ENCODE measurements at places on chromosomes 1 and 21.

DNA sequence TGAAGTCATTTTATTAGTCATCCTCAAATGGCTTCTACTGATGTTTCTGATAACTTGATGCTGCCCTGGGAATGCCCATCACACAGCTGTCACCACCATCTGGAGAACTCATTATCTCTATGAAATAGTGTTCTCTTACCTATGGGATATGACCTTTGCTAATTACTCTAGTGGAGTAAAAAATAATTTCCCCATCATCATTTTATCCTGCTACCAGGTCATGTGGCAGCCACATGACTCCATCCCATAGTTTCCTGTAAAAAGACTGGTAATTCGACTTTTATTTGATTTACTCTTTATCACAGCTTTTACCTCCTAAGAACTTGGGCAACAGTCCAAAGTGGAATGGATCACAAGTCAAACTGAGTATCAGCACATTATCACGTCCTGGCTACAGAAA, 76.1 kb upstream of the USP25 start:
- DNase-seq: peak; percentile 43

GRCh38 chr1:25705699-25706098, 89.1 kb downstream of the MAN1C1 start:
- no peak for DNase-seq

GRCh38 chr1:225921734-225922709, 2.0 kb downstream of the PYCR2 start:
- peak; percentile 99 for DNase-seq

GRCh38 chr21:41500363-41500762, 7.6 kb downstream of the TMPRSS2 start:
- DNase-seq: no peak

DNA sequence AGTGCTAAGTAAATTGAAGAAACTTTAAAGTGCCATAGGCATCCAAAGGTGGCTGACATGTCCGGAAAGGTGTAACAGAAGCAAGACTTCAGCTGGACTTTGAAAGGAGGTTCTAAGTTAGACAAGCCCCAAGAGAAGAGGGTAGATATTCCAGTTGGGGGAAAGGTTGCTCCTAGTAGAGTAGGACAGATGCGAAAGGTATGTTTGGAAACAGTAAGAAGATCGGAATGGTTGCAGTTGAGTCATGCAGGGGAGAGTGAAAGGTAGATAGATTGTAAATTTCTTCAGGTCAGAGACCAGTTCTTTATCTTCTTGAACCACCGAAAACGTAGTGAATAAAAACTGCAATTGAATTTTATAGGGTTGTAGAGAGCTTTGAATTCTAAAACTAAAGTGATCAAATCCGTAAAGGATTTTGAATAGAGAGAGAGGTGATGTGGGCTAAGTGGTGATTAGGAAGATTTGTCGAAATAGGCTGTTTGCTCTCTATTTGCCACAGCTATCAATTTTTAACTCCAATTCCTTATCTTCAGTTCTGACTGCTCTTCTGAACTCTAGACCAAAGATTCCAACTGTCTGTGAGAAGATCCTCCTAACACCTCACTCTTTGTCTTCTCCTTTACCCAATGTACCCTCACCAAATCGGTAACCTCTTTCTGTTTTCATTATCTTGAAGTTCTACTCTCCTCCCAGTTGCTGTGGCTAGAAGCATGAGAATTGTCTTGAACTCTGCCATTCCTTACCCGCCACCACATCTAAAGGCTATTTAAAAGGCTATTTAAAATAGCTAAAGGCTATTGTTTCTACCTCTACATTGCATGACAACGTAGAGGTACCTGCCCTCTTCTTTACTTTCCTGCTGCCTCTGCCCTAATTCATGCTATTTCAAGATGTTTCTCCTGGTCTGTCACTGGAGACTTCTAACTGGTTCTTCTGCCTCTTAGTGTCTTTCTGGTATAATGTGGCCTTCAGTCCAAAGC, 16.7 kb downstream of the MACF1 start:
- DNase-seq: no peak

DNA sequence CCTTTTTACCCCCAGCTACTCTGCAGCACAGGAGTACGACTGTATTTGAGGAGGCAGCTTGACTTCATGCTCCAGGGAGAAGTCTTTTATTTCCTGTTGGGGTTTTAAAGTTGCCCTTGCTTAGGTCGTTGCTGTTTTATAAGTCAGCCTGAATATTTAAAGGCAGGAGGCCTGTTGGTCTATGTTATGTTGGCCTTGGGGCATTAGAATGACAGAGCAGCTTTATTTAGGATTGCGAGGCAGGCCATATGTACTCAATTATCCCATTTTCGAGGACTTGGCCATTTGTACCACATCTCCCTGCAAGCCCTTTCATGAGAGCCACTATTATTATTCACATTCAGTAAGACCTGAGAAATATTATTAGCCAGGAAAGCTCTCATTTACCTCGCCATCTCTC, 47.0 kb downstream of the KIF26B start:
- peak; percentile 40 for DNase-seq
